T-cell (primary cell): ENCODE measurements at places on chromosomes 7 and 10.

- DNase-seq: no peak
Measured at GRCh38 chr10:88291289-88292184, 291.6 kb downstream of the RNLS start.

GRCh38 chr7:4164556-4164955 lies 517.5 kb upstream of the FOXK1 start:
- DNase-seq: no peak

DNA sequence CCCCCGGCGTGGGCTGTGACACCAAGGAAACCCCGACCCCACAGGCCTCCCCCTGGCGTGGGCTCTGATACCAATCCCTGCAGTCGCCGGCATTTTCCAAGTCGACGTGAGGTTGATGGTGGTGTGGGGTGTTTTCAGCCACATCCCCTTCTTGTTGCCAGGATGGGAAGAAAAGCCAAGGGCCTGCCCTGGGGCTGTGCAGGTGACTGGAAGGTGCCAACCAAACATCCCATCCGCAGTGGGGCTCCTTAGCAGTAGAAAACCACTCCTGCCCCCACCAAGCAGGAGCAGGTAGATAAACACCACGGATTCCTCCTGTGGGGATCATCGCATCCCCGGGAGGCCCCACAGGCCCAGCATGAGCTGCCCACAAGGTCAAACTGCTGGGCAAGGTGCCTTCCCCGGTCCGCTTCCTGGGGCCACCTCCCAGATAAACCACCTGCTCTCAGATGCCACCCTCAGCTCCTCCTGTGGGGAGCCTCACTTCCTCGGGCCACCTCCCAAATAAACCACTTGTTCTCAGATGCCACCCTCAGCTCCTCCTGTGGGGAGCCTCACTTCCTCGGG lies 88.5 kb upstream of the DIP2C start:
- DNase-seq: no peak

DNA sequence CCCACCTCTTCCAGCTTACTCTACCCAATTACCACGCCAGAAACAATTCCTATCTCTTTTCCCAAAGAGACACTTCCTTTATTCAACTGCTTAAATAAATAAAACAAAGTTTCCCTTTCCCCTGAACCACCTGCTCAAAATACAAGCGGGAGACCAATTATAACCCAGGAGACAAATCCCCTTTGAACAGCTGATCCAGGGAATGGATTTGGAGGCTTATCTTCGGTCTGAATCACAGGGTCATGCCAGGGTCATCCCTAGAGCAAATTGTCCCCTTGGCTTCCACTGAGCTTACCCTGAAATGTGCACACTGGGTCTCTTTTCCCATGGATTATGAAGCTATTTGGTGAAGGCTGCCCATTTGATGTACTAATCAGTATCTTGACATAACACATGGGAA lies 99.9 kb upstream of the JAZF1 start:
- DNase-seq: no peak

GRCh38 chr7:150373049-150373801 lies 4.6 kb downstream of the REPIN1 start:
- DNase-seq: no peak
